ENCODE measurements at places on chromosomes 3 and 15.

- DNase-seq = no peak
Measured at GRCh38 chr3:132311841-132312240, 5.4 kb upstream of the ACP3 start.

GRCh38 chr3:123385981-123386380 is 62.9 kb downstream of the ADCY5 start:
- no peak for DNase-seq

GRCh38 chr15:27850981-27851857 is 247.9 kb downstream of the OCA2 start:
- DNase-seq = no peak

DNA sequence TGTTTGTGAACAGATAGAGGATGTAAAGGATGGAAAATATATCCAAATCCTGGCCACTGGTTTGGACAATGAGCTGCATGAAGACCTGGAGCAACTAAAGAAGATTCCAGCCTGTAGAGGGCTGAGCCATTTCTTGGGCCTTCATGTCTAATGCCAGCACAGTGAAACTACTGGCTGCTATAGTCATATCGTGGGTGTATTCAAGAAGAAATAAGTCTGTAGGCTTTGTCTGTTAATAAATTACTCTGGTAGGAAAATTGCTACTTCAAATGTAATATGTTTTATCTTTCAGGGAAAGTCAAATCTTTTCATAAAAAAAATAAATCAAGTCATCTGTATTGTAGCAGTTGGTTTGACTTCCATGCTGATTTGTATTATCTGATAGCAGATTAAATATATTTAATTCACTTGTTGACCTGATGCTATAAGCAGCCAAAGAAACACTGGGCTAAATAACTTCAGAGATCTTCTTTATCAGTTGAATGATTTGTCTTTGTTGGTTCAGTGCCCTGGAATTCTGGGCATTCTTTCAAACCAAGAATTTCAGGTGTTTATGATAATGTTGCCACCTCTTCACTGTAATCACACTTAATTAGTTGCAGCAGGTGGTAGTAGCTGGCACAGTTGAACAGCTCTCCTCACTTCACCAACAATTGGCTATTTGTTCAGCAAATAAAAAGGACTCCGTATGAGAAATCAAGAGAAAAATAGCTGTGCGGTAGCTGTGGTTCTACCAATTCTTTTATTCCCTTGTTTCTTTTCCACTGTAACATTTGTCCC is 1109.5 kb downstream of the NSUN3 start:
- no peak for DNase-seq

DNA sequence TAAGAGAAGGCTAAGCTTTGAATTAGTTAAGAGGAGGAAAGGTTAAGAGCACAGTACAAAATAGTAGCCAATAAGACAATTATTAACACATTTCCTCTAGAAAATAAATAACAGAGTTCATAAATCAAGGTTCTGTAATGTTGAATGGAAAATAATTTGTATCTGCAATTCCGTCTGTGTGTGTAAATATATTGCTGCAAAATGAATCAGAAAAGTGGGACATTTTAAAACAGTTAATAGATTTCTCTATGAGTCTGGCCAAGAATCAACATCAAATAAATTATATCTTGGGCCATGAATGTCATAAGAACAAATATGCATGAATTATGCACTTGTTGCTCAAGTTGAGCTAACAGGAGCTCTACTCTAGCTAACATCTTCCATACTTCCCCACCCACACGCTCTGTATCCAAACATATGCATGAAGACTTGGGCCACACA is 14.2 kb upstream of the SUCNR1 start:
- no peak for DNase-seq

DNA sequence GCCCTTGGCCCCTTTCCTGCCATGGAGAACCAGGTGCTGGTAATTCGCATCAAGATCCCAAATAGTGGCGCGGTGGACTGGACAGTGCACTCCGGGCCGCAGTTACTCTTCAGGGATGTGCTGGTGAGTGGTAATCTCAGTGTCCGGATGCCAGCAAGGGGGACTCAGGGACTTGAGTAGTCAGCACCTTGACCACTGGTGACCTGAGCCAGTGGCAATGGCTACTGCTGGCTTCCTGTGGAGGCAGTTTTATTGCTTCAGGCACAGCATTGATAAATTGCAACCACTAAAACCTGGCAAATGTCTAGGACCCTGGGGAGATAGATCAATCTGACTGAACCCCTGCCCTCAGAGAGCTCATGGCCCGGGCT is 830 bp downstream of the MAP2K5 start:
- DNase-seq = no peak

GRCh38 chr3:136882571-136882970 is 20.6 kb downstream of the NCK1 start:
- no peak for DNase-seq

DNA sequence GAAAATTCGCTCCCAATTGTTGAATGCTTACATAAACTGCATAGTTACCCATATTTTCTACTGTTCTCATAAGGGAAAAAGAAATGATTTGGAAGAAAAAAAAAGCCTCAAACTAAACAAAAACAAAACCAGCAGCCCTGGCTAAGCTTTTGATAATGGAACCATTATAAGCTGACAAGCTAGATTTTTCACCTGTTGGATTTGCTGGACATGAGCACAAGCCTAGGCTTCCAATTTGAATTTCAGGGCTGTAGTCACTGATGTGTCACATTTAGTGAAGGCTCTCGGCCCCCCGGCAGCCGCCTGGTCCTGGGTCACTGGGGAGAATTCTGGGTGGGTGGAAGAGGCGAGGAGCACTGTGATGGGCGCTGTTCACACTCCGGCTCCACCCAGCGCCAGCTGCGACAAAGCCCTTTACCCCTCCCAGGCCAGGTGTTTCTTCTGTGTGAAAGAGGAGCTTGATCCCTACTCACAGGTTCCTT is 4.6 kb downstream of the FBXL22 start:
- no peak for DNase-seq

- DNase-seq = no peak
Measured at GRCh38 chr3:10116138-10116460, 624 bp downstream of the BRK1 start.

DNA sequence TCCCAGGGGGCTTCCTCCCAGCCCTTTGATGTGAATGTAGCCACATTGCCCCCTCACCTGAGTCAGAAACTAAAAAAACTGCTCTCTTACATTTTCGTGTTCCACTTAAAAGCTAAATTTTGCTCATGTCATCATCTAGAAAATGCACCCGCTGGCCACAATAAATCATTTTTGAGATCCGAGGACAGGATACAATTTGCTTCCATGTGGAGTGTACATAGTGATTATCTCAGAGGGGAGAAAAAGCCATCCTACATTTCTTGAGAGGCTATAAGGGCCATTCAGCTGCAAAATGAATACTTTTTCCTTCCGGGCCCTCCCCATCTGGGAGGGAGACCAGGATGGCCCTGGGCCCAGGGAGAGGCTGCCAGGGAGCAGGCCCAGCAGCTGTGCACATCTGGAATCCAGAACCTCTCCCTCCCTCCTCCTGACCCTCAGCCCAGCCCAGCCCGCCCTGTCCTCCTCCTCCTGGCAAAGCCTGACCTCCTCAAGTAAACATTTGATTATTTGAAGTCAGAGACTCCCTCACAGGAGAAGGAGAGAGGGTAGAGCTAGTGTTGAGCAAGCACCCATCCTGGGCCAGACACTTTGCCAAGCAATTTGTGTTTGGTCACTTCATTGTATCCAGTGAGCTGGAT is 59.1 kb downstream of the CORO2B start:
- DNase-seq = no peak

- DNase-seq = no peak
Measured at GRCh38 chr15:62119227-62119864, 45.7 kb downstream of the C2CD4B start.

- DNase-seq = no peak
Measured at GRCh38 chr3:54344601-54345231, 222.4 kb downstream of the CACNA2D3 start.

DNA sequence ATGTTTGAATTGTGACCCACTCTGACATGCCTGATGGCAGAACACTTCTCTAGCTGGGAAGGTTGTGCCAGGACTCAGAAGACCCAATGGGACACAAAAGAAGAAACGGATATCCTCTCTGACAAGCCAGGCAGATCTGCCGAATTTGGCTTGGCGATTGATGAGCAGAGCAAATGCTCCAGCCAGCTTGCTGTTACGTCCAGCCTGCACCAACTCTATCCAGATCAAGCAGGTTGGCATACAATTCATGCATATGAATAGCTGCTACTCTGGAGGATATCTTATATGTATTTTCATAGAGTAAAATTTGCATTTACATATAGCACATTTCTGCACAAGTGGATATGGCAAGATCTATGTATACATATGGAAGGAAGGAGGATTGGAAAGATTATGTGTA is 102.8 kb downstream of the PEX5L start:
- no peak for DNase-seq

DNA sequence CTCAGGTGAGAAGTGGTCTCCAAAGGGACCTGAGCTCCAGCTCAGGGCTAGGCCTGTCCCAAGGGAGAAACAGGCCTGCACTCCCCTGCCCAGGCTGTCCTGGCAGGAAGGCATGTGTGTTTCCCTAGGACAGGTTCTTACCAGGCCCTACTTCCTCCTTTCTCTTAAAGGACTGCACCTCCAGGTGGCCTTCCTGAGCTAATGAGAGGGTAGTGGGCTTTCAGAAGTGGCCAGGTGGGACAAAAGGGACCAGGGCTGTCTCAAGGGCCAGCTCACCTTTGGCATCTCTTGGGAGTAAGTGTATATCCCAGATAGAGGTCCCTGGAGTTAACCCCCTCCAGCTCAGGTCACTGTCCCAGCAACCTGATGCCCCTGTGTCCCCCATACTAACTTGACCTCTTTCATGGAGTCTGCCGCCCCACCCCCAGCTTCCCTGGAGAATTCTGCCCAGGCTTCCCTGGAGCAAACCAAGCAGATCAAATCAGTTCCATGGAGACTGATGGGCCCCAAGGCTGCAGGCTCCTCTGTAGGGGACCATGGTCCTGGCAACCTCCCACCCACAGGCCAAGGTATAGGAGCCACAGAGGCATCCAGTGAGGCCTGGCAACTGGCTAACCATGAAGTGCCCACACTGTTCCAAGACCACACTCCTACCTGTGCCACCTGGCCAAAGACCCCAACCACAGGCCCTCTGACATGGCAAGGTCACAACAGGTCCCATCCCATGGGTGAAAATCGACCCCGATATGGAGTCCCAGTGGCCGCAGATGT is 67.6 kb downstream of the ZNF445 start:
- no peak for DNase-seq

- no peak for DNase-seq
Measured at GRCh38 chr15:75369897-75370581, 1.6 kb upstream of the MAN2C1 start.

DNA sequence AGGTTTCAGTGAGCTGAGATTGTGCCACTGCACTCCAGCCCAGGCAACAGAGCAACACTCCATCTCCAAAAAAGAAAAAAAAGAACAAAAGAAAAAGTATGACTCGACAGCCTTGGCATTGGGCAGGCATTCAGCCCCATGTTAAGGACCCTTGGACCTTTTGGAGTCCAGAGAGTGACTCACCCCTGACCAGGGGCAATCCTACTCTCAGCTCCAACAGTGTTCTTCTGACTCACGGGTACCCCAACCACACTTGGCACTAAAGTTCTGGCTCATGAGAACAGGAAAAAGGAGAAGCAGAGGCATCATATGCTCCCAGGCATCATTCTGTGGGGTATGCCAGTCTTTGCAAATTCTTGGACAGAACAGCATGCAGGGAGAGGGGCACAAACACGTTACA is 252.4 kb upstream of the HES1 start:
- no peak for DNase-seq

DNA sequence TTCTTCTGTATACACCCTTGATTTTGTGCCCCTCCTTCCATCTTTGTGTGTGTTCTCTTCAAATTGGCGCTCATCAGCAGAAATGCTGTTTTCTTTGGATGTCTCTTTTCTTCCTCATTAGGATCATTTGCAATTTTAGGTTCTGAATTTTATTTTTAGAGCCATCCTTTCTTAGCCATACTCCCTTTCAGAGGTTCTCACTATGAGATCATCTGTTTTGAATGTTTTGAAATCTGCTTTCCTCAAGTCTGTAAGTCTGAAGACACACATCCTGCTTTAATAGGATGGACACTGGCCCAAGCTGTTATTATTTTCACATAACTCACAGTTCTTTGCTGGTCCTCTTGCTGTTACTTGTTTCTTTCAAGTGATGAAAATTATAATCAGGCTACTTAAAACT is 124.8 kb downstream of the BDH1 start:
- no peak for DNase-seq

Data from dorsolateral prefrontal cortex (tissue), 122 donors.